ENCODE measurements at places on chromosomes 16 and 17.

- no peak for DNase-seq
These were observed 881 bp downstream of the MLLT6 start for GRCh38 chr17:38705803-38706504.

DNA sequence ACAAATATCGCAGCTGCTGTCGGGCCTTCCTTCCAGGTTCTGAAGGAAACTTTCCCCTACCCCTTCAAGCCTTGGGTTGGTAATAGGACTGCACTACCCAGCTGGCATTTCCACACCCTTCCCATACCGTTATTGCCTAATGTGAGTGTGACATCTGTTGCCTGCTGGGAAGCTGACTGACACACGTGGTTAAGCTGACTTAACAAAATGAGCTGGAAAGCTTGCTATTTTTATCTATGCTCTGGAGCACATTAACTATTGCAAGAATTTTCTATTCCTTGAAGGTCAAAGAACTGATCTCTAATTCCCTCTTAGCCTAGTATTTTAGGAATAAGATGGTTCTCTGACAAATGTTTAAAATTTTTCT, 79.5 kb downstream of the PMP22 start:
- peak; percentile 47 for DNase-seq

DNA sequence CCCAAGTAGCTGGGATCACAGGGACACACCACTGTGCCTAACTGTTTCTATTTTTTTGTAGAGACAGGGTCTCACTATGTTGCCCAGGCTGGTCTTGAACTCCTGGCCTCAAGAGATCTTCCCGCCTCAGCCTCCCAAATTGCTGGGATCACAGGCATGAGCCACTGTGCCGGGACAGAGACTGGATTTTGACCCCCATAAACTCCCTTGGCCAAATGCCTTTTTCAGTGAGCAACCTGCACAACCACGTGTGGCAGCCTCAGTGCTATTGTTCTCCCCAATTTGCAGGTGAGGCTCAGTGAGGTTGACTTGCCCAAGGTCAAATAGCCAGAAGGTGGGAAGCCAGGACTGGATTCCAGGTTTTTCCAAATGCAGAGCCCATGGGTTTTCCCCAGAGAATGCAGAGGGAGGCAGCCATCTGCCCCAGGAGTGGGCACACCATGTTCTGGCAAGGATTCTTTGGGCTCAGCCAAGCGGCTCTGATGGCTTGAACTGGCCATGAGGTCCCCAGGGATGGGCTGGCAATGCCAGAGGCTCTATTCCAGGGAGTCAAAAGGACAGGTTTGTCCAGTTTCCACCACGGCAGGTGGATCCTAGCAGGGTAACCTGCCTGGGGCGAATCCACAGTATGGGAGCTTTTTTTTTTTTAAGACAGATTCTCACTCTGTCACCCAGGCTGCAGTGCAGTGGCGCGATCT, 1.8 kb downstream of the IL27 start:
- DNase-seq: no peak

DNA sequence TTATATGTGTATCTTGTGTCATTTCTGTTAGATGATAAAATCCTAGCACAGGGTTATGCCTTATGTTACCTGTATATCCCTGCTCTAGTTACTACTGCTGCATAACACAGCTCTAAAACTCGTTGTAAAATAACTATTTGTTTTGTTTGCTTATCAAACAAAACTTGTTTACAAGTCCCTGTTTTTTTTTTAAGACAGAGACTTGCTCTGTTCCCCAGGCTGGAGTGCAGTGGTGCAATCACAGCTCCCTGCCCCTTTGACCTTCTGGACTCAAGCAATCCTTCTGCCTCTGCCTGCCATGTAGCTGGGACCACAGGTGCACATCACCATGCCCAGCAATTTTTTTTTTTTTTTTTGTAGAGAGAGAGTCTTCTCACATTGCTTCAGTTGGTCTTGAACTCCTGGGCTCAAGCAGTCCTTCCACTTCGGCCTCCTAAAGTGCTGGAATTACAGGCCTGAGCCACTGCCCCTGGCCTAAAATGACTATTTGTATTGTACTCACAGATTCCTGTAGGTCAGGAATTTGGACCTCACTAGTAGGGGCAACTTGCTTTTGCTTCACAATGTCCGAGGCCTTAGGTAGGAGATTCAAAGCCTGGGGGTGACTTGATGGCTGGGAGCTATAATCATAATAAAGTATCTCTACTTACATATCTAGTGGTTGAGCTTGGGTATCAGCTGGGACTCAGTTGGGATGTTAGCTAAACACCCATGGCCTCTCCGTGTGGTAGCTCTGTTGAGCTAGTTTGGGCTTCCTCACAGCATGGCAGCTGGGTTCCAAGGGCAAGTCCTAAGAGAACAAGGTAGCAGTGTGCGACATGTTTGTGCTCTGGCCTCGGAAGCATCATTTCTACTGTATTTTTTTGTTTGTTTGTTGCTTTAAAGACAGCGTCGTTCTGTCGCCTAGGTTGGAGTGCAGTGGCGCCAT, 12.6 kb downstream of the DUSP14 start:
- DNase-seq: no peak

DNA sequence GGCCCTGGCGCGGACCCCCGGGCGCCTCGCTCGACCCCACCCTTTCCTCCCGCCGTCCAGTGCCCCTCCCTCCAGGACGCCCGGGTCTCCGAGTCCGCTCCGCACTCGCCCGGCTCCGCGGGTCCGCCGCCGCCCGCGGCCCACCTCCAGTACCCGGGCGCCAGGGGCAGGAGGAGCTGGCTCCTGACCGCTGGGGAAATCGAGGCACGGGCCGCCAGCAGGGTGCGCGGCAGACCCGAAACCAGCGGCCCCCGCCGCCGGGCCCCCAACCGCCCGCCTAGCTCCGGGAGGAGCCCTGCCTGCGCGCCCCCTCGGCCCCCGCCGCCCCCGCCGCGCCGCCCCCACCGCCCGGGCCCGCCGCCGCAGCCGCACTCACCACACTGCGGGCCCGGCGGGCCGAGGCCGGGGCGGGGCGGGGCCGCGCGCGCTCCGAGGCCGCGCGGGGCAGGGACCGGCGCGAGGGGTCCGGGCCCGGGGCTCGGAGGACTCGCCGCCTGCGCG, 333 bp downstream of the MAFG start:
- DNase-seq: no peak

- no peak for DNase-seq
These were observed 17.3 kb downstream of the FA2H start for GRCh38 chr16:74757349-74757748.

GRCh38 chr17:21119247-21119918, 7.4 kb upstream of the DHRS7B start:
- DNase-seq: no peak

DNA sequence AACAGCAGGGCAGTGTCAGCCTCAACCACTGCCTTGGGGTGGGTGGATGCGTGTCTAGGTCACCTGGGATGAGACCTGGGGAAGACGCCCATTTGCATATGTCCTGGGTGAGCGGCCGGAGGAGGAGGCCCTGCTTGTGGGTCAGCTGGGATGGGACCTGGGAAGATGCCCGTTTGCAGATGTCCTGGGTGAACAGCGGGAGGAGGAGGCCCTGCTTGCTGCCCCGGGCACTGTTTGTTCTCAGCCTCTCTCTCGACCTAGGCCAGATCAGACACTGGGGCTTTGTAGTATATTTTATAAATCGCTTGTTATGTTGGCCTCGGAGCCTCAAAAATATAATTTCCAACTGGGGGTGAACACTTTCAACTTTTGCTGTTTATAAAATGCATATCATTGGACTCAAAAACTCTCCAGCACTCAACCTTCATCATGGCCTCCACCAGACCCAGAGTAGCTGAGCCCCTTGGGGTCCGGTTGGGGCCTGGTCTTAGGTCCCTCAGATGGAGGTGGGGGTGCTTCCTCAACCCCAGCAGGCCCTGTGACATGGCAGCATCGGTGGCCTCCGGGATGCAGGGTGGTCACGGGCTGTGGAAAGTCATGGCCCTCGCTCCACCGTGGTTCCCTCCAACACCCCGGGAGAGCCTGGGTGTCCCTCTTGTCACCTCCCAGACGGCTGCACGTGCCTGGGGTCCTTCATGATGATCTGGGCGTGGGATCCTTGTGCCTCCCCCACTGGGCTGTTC, 17.3 kb downstream of the DBNDD1 start:
- no peak for DNase-seq

GRCh38 chr17:67018471-67019434, 25.6 kb upstream of the CACNG1 start:
- DNase-seq: no peak

GRCh38 chr17:2400877-2401425, at the start of gene MNT:
Gene MNT (minus strand): TSS chr17:2401060. CDS start chr17:2400712, 348 bp downstream.
- DNase-seq: peak; percentile 85

DNA sequence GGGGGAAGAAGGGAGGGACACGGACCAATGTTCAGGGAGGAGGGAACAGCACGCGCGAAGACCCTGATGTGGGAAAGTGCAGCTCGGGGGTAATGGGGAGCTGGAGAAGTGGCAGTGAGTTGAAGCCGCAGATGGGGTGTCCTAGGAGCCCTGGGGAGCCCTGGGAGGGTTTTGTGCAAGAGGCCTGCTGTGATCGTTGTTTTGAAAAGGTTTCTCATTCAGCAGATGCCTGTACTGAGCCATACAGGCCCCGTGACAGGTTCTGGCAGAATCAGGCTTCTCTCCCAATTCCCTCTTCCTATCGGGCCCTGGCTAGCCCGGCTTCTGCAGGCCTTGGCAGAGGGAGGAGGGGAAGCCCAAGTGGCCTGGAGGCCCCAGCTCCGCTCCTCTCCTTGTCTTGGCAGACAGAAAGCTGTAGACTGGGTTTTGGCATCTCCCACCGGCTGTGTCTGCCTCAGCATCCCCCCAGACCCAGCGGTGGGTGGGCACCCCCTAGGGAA, 38.4 kb upstream of the EMP2 start:
- DNase-seq: no peak

DNA sequence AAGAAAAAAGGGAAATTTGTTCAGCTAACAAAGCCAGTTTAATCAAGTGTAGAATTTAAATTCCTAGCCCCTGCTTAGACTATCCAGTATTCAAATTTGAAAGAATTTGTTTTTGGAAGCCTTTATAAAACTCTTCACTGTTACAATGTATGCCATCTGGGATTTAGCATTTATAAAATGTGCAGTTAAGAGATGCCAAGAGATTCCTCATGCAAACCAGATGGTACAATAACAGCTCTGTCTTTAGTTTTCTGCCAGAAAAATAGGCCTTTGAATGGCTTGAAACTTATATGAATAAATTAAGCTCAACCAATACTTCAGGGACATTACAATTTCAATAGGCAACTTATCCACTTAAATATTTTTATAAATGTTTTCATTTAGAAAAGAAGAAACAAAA, 6.8 kb upstream of the ANKS4B start:
- no peak for DNase-seq

DNA sequence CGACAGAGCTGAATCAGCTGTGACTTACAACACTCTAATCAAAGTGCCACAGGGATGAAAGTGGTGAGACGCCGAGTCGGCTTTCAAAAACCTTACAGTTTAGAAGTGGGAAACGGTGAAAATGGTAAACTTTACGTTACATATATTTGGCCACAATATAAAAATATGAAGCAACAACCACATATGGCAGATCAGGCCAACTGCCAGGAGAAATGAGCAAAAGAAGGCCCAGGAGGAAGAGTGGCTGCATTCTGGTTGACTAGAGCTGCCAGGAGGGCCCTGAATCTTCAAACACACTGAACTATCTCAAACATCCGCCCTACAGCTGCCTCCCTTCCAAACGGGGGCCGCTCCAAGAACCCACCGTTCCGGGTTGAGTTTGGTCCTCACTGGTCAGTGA, 56.3 kb downstream of the MRM3 start:
- DNase-seq: no peak

GRCh38 chr17:58666858-58667267, 25.0 kb downstream of the TEX14 start:
- peak; percentile 85 for DNase-seq

DNA sequence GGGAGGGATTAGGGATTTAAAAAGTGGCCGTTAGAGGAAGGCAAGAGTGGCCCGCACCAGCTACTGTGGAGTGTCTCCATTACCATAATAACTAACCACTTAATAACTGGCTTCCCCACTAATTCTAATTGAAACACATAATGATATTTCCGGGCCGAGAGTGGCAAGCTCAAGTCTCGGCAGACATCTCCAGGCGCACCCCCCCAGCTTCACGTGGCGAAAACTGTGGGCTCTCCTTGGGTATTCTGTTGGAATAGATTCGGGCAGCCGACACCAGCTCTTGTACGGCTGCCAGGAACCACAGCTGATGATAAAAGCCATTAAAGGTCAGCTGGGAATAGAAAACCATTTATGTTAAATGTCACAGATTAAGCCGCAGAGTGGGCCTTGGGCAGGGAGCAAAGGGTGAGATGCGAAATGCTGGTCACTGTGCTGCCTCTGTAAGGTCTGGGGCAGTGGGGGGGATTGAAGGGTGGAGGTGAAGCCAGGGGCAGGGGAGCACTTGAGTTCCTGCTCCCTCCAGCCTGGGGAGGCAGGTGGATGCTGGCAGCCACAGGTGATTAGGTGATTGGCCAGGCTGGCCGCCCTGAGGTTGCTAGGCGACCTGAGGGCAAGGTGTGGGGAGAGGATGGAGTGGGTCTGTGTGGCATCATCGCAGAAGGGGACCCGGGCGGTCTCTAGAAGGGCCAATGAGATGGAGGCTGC, 115.6 kb upstream of the SDK2 start:
- DNase-seq: no peak

DNA sequence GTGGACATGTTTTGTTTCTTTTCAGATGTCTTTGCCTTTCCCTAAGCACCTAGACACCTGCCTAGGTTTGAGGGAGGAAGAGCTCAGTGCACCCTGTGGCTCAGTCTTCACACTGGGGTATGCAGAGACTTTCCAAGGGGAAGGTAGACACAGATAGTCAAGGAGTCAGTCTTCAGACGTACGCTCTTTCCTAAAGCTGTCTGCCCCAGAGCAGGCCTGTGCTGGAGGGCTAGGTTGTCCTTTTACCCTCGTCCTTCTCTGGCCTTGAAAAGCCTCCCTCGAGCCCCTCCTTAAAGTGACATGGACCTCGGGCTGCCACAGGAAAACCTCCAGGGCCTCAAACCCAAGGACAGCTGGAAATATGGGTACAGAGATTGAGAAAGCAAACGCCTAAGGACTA, 103.7 kb downstream of the AATF start:
- no peak for DNase-seq

GRCh38 chr16:81629896-81630634, 149.0 kb upstream of the PLCG2 start:
- DNase-seq: no peak

GRCh38 chr17:32854207-32854606, 22.7 kb downstream of the MYO1D start:
- DNase-seq: no peak
